ENCODE measurements at places on chromosomes 2 and 18.

- DNase-seq = no peak
Measured at GRCh38 chr2:32422133-32422532, 65.3 kb downstream of the BIRC6 start.

- DNase-seq = no peak
Measured at GRCh38 chr2:70115646-70116442, 28.6 kb downstream of the PCBP1 start.

DNA sequence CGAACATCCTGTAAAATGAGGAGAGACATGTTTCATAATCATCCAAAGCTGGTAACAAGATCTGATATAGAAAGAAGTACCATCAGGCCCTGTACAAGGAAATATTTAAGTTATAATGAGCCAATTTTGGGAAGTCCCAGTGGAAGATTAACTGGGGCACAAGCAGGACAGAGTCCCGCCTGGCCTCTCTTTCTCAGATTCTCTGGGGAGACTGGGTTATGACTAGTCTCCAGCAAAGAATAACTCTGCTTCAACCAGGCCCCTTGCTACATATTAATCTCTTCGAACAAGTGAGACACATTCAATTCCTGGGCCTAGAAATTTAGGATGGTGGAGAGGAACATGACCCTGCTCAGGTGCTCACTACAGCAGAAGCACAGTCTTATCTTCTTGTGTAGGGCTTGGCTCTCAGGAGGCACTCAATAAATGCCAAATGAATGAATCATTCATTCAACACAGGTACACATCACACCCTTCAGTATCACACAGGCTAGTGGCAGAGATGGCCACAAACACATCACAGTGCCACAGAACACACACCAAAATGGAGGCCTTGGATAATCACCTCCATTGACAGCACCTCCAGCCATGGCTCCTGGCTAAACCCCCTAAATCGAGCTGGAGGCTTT is 46.4 kb upstream of the RNF152 start:
- no peak for DNase-seq

- DNase-seq = no peak
Measured at GRCh38 chr2:136424112-136424511, 306.2 kb upstream of the CXCR4 start.

DNA sequence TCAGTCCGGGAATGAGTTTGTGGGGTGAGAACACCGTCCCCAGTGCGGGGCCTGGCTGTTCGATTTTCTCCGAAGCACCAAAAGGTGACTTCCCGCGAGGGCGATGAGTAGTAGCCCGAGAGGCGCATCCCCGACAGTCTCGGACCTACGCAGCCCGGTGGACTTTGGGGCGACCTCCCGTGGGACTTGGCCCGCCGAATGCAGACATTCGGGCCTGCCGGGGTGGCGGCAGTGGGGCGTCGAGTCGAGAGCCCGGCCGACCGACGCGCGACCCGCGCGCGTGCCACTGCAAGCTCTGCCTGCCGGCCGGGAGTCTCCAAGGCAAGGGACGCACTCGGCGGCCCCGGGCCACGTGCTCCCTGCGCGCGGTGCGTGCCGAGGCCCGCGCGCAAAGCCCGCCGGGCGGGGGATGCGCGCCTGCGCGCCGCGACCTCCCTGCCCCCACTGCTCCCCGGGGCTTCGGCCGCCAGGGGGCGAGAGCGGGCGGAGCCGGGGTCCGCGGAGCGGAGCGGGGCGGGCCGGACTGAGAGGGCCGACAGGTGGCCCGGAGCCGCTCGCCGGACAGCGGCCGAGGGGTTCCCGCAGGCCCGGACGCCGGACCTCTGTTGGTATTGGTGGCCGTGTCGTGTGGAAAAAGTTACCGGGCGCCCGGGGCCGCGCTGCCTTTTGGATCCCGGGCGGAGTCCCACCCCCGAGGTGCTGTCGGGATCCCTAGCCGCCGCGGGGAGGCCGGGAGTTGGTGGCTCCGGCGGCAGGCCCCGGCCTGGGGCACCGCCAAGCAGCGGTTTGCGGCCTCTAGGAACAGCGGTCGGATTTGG is 1.9 kb downstream of the PTMA start:
- peak; percentile 85 for DNase-seq

- no peak for DNase-seq
Measured at GRCh38 chr18:25278394-25278793, 73.6 kb downstream of the ZNF521 start.

DNA sequence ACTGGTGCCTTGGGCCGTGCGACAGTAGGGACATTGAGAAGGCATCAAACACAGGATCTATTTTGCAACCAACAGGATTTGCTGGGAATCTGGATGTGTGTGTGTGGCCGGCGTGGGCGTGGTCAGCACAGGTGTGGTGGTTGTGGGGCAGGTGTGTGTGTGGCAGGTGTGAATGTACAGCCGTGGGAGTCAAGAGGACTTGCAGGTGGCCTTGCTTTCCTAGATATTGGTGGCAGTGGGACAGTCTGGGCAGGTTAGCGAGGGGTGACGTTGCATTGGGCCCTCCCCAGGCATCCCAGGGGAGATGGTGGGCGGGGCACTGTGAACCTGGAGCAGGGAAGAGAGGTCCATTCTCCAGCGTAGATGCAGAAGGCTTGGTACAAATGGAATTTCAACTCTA is 3.2 kb upstream of the LIMS2 start:
- DNase-seq = no peak

GRCh38 chr2:53148221-53148620 is 619.4 kb upstream of the CHAC2 start:
- DNase-seq = no peak

GRCh38 chr2:63530704-63531279 is 57.5 kb downstream of the WDPCP start:
- no peak for DNase-seq

Data from activated T-helper 1 cell treated with anti-CD3 and anti-CD28 coated beads, Interleukin-2, amount 50 U/mL, for 16 hours (primary cell).